HT-29 (cell line): ENCODE measurements at places on chromosomes 13 and 19.

- DNase-seq: peak; percentile 60
These were observed 1209.7 kb upstream of the PCDH9 start for GRCh38 chr13:68439817-68440216.

- DNase-seq: no peak
These were observed 6.3 kb upstream of the REXO1 start for GRCh38 chr19:1854542-1855039.

GRCh38 chr19:3788996-3789778, 3.0 kb upstream of the MATK start:
- DNase-seq: no peak

DNA sequence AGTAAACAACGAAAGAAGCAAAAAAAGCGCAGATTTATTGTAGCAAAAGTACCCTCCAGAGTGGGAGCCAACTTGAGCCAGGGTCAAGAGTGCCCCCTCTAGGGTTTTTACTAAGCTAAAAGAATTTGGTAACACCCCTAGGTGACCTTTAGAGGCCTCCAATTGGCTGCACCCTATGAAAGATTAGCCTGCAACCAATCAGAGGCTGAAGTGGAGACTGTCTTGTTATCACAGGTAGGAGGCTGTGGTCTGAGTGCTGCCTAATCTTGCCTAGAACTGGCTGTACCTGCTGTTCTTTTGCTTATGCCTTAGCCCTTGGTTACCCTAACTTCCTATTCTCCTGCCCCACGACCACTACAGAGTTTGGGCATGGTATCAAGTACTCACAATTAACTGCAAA, 38.3 kb downstream of the ANKRD10 start:
- no peak for DNase-seq

DNA sequence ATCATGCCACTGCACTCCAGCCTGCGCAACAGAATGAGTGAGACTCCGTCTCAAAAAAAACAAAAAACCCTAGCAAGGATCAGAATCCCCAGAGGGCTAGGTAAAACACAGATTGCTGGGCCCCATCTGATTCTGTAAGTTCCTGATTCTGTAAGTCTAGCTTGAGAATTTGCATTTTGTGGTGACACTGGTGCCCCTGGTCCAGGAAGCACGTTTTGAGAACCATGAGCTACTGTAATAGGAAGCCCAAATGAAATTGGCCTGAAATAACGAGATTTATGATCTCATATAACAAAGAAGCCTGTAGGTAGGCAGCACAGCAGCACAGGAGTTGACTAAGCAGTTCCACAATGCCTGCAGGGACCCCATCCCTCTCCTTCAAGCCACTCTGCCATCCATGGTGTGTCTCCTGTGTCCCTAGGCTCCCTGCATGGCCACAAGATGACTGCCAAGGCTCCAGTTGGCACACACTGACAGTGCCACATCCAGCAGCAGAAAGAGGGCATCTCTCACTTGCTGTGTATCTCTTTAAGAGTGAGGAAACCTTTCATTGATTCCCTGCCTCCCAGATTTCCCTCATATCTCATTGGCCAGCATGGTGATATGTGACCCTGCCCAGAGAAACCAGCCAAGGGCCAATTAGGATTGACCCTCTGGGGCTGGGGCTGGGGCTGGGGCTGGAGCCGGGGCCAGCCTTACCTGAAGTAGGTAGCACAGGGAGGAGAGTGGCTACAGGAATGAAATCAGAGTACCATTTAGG, 21.7 kb downstream of the SIPA1L3 start:
- DNase-seq: no peak

- no peak for DNase-seq
These were observed 52.5 kb downstream of the FLT3 start for GRCh38 chr13:28047757-28048388.

- DNase-seq: no peak
These were observed 46.2 kb downstream of the ZNF557 start for GRCh38 chr19:7115721-7116120.

- no peak for DNase-seq
These were observed 19.7 kb downstream of the VWA8 start for GRCh38 chr13:41941174-41941573.

GRCh38 chr19:36027696-36028095, 5.0 kb downstream of the CLIP3 start:
- DNase-seq: no peak

GRCh38 chr13:21929400-21929799, 258.5 kb downstream of the FGF9 start:
- no peak for DNase-seq

- DNase-seq: no peak
These were observed 34.2 kb downstream of the RXFP2 start for GRCh38 chr13:31773538-31773937.

GRCh38 chr19:41918095-41918494, 10.2 kb downstream of the ERFL start:
- DNase-seq: no peak

GRCh38 chr13:20869540-20869939, 33.0 kb downstream of the XPO4 start:
- DNase-seq: peak; percentile 18

- DNase-seq: no peak
These were observed 33.5 kb downstream of the FAM216B start for GRCh38 chr13:42814868-42815267.

DNA sequence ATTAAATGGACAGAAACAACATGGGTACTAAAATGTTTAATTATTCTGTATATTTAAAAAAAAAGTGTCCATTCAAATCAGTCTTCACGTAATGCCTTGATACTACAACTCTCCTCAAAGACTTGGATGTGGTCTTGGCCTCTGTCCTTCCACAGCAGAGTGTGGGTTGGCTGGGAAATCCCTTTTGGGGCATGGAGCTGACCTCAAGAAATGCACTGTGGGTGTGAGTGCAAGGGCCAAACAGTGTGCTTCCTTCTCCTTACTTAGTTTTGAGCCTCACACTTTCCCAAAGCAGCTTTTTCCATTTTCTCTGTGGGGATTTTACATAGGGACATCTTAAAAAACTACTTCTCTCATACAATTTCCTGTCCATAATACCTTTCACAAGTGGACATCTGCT, 607.4 kb downstream of the EFNB2 start:
- DNase-seq: no peak

- peak; percentile 91 for DNase-seq
These were observed 12.6 kb upstream of the GARRE1 start for GRCh38 chr19:34241513-34242337.

GRCh38 chr13:110387451-110388107, 80.5 kb downstream of the COL4A2 start:
- no peak for DNase-seq

GRCh38 chr19:48646722-48647216, 782 bp upstream of the CA11 start:
- no peak for DNase-seq

GRCh38 chr13:58611117-58611516, 979.6 kb downstream of the PCDH17 start:
- no peak for DNase-seq

- no peak for DNase-seq
These were observed 483.3 kb downstream of the ZNF536 start for GRCh38 chr19:30855442-30855841.

DNA sequence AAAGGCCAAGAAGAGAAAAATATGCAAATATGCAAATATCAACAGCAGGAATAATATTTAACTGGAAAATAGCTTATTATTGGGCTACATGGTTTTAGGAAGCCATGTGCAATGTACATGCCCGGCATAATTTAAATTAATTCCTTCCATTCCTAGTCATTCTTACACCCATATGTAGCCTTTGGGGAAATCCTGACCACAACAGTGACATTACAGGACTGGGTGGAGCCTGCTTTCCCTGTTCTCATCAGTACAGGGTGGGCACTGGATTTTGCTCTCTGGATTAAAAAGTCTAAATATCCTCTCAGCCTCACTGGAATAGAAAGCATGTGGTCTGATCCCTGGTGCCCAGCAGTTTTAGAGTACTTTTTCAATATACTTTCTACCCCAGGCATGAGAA, 198.2 kb downstream of the DNAJC15 start:
- DNase-seq: no peak

GRCh38 chr19:38151242-38151641, 72.8 kb downstream of the DPF1 start:
- no peak for DNase-seq

DNA sequence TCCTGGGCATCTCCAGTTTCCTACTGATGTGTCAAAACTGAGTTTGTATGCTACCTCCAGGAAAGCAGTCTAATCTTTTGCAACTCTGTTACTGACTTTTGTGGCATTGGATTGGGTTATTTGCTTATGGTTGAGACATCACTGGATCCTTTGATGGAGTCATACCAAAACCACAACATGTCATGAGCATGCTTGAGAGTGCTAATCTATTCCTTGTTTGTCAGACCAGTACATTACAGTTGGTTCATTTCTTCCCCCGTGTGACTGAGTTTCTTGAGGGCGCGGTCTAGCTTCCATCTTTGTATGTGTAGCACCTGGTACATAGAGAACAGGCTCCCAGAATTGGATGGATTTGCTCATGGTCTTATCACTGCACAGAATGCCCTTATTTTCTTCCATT, 43.2 kb downstream of the SUGT1 start:
- no peak for DNase-seq

DNA sequence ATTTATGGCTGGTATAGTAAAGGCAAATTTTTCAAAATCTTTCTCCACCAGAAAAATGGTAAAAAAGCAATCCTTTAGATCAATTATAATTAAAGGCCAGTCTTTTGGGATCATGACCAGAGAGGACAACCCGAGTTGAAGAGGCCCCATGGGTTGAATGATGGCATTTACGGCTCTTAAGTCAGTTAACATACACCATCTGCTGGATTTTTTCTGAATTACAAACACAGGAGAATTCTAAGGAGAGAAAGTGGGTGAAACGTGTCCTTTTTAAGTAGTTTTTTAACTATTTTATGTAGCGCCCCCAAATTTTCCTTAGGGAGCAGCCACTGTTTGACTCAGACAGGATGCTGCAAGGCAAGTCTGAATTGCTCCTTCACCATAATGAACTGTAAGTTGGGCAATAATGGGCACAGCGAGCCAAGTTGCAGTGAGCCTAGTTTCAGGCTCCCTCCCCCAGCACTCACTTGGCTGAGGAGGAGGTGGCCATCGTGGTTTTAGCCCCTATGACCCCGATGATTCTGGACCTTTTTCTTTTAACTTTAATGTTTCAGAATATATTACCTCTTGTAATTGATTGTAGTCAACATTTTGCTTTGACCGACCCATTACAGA, 13.6 kb upstream of the ZNF611 start:
- peak; percentile 48 for DNase-seq

GRCh38 chr13:80574113-80574850, 233.4 kb upstream of the SPRY2 start:
- peak; percentile 41 for DNase-seq

DNA sequence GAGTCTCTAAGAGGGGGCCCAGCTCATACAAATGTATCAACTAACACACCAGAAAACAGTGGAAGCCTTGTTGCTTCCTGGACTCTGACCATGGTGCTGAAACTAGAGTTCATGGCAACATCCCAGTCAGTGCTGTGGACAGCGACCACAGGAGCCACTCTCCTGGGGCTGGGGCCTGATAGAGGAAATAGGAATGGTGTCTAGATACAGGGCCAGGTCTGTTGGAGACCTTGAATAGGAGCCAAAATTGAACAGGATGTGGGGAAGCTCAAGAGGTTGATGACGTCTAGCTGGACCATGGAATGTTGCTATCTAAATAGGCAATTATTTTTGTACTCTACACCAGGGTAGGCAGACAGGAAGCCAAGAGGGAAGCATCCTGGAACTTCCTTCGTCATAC, 21.7 kb downstream of the LILRB4 start:
- DNase-seq: peak; percentile 75

DNA sequence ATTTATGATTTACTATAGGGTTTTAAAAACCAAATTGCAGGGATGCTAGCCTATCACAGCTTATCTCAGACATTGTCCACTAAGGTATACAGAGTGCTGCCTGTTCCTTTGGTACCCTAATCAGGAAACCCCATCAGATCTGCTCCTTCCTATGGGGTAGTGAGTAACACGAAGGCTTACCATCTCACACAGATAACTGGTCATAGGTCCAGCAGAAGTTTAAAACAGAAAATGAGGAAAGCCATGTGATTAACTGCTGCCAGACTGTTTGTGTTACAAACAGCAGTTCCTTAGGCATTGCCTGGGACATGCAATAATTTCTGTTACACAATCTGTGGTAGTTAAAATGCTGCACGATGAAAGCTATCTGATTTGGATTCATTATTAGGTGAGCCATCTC, 53.5 kb upstream of the ALOX5AP start:
- no peak for DNase-seq

GRCh38 chr13:55705971-55706370, 1434.7 kb upstream of the PRR20A start:
- no peak for DNase-seq

- no peak for DNase-seq
These were observed 470 bp downstream of the ZNF835 start for GRCh38 chr19:56670961-56671612.

DNA sequence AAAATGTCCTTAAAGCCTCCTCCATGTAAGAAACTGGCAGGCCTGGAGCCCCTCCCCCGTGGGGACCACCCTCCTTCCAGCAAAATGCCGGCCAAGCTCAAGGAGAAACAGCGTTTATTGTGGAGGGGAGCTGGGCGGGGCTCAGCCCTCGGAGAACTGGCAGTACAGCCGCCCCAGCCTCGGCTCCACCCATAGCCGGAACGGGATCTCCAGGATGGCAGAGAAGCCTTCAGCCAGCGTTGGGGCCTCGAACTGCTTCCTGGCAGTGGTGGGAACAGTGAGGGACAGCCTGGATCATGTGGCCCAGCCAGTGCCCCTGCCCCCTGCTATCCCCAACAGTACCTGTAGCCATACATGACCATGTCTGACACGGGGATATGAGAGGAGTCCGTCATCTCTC, 6.3 kb downstream of the PNKP start:
- peak; percentile 80 for DNase-seq

DNA sequence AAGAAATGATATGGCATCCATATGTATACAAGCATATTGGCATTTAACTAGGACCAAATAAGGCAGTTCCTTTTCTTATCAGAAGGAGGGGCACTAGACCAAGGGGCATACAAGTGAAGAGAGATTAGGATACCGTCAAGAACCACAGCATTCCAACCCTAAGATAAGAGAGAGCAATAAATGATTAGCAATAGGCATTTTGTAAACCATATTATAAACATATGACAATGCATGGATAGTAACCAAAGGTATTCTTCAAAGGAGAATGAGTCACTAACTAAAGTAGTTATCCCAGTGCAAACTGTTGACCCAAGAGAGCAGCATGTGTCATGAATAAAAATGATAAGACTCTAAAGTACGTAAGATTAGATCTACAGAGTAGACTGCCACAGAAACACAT, 500.9 kb upstream of the HTR2A start:
- peak; percentile 45 for DNase-seq

DNA sequence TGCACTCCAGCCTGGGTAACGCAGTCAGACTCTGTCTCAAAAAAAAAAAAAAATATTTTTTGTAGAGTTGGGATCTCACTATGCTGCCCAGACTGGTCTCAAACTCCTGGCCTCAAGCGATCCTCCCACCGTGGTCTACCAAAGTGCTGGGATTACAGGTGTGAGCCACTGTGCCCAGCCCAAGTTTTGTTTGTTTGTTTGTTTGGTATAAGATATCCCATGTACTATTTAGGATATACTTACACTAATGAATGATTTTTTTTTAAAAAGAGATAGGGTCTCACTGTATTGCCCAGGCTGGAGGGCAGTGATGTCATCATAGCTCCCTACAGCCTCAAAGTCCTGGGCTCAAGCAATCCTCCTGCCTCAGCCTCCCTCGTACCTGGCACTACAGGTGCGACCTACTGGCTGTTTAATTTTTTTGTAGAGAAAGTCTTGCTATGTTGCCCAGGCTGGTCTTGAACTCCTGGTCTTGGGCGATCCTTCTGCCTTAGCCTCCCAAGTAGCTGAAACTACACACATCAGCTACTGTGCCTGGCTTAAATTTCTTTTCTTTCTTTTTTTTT, 24.0 kb downstream of the TLE6 start:
- no peak for DNase-seq
